ENCODE measurements at places on chromosomes 13 and 19. TPM values are rescaled to one million over a fixed set of nuclear protein-coding genes. Genes with fewer than 3 reads are reported as not detected.

Gene LRRC8E
- 3.9 TPM for total RNA-seq

GRCh38 chr19:46868025-46868802, 7.4 kb downstream of the ARHGAP35 start:
- no peak for DNase-seq

- no peak for DNase-seq
Measured at GRCh38 chr13:97567510-97568243, 133.7 kb downstream of the RAP2A start.

DNA sequence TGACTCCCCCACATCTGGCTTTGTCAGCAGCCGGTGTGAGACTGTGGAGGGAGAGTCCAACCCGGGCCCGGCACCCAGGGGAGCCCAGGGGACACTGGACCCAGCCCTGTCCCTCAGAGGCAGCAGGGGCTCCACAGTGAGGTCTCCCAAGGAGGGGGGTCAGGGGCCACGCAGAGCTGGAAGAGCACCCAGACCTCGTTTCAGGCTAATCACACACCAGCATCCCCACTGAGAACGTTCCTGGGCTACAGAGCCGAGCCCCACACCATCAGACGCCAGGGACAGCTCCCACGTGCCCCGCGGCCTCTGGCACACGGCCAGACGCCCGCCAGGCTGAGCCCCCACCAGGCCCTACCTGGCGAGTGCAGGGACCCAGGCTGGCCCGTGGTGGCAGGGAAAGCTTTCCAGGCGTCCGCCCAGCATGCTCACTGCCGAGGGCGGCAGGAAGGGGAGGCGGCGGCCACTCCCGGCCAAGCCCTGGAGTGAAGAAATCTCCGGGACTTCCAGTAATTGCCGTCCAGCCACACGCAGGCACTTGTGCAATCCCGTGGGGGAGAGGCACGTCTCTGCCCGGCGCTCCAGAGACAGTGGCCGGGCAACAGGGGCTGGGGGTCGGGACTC, 19.2 kb downstream of the SBNO2 start:
- DNase-seq: no peak

DNA sequence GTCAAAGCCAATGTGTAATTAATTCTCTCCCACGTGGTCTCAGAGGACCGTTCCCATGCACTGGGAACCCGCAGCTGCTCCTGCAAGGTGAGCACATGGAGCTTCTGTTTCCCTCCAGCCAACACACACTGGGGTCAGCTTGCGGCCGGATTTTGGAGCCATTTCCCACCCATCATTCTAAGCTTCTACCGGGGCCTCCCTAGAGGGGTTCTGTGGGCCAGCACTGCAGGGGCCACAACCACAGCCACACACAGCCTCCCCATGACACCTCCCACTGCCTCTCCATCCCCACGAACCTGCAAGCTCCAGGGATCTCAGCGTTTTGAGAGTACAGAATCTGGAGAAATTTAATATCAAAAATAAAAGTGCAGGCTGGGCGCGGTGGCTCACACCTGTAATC, 120.7 kb upstream of the SOX1 start:
- no peak for DNase-seq

All from skin of body (tissue), 3 donors.